HCT116 (cell line): ENCODE measurements at places on chromosomes 7 and 10. TPM values are rescaled to one million over a fixed set of nuclear protein-coding genes. Genes with fewer than 3 reads are reported as not detected.

DNA sequence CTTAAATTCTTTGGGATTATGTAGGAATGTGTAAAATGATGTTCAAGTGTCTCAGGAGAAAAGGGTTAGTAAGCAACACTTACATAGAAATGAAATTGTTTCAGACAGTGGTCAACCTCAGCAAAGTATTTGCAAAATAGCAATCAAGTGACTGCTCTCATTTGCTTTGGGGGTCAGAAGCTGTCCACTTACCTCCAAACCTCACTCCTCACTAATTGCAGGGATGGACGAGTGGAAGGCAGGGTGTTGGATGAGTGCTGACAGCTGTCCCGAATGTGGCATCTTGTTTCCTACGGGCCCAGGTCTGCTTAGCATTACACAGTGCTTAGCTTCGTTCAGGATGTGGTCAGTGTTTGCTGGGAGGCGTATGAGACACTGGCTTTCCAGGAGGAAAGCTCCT, 437.0 kb downstream of the SUGCT start:
- H3K36me3 ChIP-seq: no peaks in the 10 kb centered on the region
- no peak overlapping the region for H3K4me3 ChIP-seq
- no peak for DNase-seq
- no peaks in the 10 kb centered on the region for H3K27me3 ChIP-seq

GRCh38 chr10:19518632-19519031, 297.6 kb upstream of the PLXDC2 start:
- H3K36me3 ChIP-seq: no peaks in the 10 kb centered on the region
- DNase-seq: no peak
- no peak overlapping the region for H3K27ac ChIP-seq
- no peak overlapping the region for H3K4me3 ChIP-seq

DNA sequence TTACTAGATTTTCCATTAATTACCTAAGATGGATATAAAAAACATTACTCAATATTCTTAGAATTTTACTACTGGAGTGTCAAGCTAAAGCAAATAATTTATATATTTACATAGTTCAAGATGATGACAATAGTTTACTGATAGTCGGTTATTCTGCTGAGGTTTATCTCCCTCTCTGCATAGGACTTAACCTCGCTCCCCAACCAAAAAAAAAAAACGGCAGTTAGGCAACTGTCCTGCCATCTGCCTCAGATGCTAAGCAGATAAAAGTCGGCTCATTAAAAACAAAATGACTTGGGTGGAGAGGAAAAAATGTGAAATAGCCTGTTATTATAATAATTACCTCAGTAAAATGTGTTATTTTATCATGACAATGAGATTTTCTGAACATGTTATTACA, 14.0 kb upstream of the ITGB8 start:
- no peak overlapping the region for H3K27ac ChIP-seq
- DNase-seq: no peak
- no peaks in the 10 kb centered on the region for H3K4me1 ChIP-seq
- no peaks in the 10 kb centered on the region for H3K36me3 ChIP-seq
- no peak overlapping the region for H3K4me3 ChIP-seq

CROT gene
- 0.07 TPM for total RNA-seq

C10orf105 gene
- total RNA-seq: not detected
